Adrenal gland (tissue), 19 donors: ENCODE measurements at places on chromosomes 6 and 20. TPM values are rescaled to one million over a fixed set of nuclear protein-coding genes. Genes with fewer than 3 reads are reported as not detected.

The TNFRSF6B gene
- total RNA-seq, result 6.7 TPM

The BNIP5 gene
- not detected for total RNA-seq

The HEY2 gene
- total RNA-seq, result 0.60 TPM

The TREML4 gene
- total RNA-seq, result not detected

The SLC17A2 gene
- not detected for total RNA-seq

The CALHM6 gene
- 6.0 TPM for total RNA-seq

The MCCD1 gene
- not detected for total RNA-seq

The SLC24A3 gene
- total RNA-seq, result 0.89 TPM

The SMLR1 gene
- total RNA-seq, result 2.7 TPM

The USP49 gene
- total RNA-seq, result 1.5 TPM

The TPX2 gene
- total RNA-seq, result 2.5 TPM

The PRPH2 gene
- total RNA-seq, result 2.5 TPM

The HLA-DQA2 gene
- not detected for total RNA-seq

The ADGRF4 gene
- 0.50 TPM for total RNA-seq

The RAB44 gene
- total RNA-seq, result not detected

The RNF144B gene
- total RNA-seq, result 9.8 TPM

The SGK1 gene
- 241 TPM for total RNA-seq

The SSTR4 gene
- not detected for total RNA-seq

The BPI gene
- 0.29 TPM for total RNA-seq

The XPO5 gene
- total RNA-seq, result 70.6 TPM

The PGBD1 gene
- total RNA-seq, result 2.8 TPM

The SAPCD1 gene
- not detected for total RNA-seq

The SPATS1 gene
- total RNA-seq, result not detected

The ZSCAN9 gene
- 8.1 TPM for total RNA-seq

The OPRM1 gene
- not detected for total RNA-seq

The HRH3 gene
- total RNA-seq, result not detected

The CST5 gene
- total RNA-seq, result 0.50 TPM

The HLA-F gene
- total RNA-seq, result 3.8 TPM

The PAX1 gene
- total RNA-seq, result not detected

The FAXC gene
- total RNA-seq, result 2.1 TPM

The KCNQ5 gene
- 2.5 TPM for total RNA-seq

The PLCB4 gene
- total RNA-seq, result 0.26 TPM

The TGM3 gene
- total RNA-seq, result not detected

The DHX16 gene
- total RNA-seq, result 39.7 TPM

The SLA2 gene
- total RNA-seq, result 0.35 TPM

The TINAG gene
- total RNA-seq, result not detected

The ADAM33 gene
- total RNA-seq, result 1.6 TPM

The HLA-DRA gene
- total RNA-seq, result 305 TPM

The SLC22A2 gene
- not detected for total RNA-seq

The NKX2-4 gene
- not detected for total RNA-seq

The RFX6 gene
- total RNA-seq, result 12.0 TPM
